ENCODE measurements at places on chromosomes 7 and 10.

DNA sequence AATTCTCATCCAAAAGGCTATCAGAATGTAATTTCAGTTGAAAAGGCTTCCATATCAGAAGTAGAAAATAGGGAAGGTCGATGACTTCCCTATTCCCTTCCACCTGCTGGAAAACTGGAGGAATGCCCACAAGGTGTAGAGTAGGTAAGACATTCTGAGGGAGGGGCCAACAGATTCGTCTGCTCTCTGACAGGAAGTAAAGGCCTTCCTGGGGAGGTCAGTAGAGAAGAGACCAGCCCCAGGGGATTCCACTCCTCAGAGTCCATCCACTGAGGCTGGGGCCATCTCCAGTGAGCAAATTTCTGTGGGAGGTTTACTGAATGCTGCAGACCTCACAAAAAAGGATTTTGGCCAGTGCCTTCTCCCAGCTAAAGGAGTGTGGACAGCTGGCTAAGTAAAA is 19.5 kb downstream of the NPSR1 start:
- no peak for DNase-seq

GRCh38 chr7:128849804-128850490 is 12.7 kb upstream of the ATP6V1F start:
- DNase-seq, result no peak

- no peak for DNase-seq
Observed at GRCh38 chr7:155864271-155864985, 52.2 kb upstream of the SHH start.

- DNase-seq, result peak; percentile 73
Observed at GRCh38 chr10:125060826-125061556, 99.4 kb downstream of the CTBP2 start.

DNA sequence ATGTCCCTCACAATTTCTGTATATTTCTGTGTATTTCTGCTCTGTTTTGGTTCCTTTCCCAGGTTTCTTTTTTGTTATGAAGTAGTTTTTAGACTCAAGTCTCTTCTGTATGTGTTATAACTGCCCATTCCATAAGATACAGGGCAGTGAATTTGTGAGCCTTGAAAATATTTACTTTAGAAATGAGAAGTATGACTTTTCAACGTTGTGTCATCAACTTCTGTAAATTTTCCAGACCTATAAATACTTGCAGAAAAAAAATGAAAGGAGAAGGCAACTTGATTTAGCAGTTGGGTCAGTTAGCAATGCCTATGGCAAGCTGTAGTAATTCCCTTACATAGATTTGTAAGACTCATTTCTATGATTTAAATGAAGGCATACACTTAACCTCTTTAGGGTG is 11.5 kb downstream of the EGFR start:
- DNase-seq, result no peak

GRCh38 chr10:16585103-16585502 is 63.4 kb upstream of the C1QL3 start:
- DNase-seq, result no peak
